ENCODE measurements at places on chromosomes 2 and 18.

DNA sequence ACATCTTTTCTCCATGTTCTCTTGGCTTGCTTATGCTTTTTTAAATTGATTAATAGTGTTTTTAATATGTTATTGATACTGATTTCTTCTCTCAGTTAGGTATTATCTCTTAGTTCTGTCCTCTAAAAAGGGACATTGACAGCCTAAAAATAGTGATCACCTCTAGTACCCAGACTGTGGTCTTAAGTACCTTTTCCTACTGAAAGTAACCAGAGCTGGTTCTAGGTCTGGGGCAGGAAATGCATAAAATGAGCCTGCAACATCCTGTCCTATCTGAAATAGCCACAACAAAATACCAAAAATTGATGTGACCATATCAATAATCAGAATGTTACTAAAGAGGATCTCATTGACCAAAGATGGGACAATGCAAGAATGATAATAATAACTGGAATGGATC lies 113.3 kb downstream of the DNAH6 start:
- DNase-seq = no peak

DNA sequence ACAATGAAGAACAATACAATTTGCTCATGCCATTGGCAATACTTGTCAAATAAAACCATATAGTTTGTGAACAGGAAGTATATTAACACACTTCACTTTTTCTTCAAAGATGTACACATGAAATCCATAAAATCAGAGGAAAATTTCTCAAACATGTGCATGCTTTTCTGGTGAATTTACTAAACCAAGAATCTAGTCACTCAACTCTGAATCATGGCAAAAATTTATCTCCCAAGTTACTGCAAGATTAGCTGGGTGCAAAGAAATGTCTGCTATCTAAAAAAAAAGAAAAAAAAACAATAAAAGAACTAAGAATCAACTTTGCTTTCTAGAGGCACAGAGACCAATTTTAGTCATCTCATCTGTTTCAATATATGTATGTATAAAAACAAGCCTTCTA lies 419.2 kb downstream of the NR4A2 start:
- no peak for DNase-seq

DNA sequence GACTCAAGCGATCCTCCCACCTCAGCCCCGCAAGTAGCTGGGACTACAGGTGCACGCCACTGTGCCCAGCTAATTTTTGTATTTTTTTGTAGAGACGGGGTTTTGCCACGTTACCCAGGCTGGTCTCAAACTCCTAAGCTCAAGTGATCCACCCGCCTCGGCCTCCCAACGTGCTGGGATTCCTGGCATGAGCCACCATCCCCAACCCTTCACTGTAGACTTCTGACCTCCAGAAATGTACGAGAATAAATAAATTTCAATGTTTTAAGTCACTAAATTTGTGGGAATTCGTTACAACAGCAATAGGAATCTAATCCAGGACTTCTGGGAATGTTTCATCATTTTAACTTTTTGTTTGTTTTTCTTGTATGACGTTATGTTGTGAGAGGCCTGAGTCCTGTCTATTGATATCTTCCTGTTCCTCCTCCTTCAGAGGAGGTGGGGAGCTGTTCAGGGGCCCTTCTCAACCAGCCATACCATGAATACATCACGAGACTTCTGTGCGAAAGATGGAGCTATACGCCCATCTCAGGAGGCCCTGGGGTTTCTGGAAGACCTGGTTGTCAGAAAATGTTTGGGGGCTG lies 40.0 kb downstream of the TEX44 start:
- no peak for DNase-seq

GRCh38 chr18:67359873-67360838 lies 156.4 kb downstream of the DSEL start:
- DNase-seq = no peak

DNA sequence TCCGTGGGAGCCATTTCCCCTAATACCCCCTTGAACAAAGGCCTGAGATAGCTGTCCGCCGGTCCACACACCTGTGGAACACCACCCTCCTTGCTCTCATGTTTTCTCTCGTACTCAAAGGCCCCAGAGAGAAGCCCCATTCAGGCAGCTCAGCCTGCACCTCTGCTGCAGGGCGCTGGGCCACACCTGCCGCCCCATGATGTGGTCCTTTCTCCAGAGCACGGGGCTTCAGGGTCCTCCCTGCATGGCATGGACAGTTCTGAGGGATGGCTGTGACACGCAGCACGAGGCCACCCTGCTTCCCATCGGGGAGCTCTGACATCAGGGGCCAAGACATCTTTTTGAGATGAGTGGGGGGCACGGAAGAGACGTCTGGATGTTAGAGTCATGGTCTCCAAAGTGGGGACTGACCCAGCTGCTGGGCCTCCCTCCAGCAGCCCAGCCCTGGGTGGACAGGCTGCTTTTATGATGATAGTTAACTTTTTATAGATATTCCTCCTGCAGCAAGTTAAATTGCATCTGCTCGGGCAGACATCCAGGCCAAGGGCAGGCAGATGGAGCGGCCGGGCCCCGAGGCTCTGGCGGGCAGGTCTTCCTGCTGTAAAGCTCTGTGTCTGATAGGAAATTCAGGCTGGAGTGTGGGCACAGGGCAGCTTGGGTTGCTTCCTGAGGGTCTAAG lies 56.7 kb downstream of the SDC1 start:
- no peak for DNase-seq

DNA sequence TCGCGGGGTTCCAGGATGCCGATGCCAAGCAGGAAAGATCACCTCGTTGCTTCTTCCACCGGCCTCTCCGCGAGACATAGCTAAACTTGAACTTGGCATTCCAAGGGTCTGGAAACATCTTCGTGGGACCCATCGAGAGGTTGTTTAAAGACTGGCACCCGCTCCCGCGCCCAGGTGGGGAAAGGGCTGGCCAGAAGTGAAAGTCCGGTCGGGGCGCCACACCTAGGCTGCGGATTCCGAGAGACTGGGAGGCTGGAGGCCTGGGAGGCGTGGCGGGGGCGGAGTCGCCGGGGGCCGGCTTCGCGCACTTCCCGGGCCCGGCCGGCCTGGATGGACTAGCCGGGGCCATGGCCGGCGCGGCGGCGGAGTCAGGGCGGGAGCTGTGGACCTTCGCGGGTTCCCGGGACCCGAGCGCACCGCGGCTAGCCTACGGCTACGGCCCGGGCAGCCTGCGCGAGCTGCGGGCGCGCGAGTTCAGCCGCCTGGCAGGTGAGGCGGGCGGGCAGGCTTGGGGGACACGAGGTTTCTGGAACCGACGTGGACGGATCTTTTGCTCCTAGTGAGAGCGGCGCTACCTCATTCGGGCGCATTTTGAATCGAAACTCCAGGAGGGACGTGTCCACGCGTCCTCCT lies at the start of gene MOCOS:
Gene MOCOS (plus strand): TSS at position 305 of the 633 bp plus-strand sequence. CDS start 43 bp downstream, at position 348.
- DNase-seq = peak; percentile 25

GRCh38 chr2:177402096-177402495 lies 9.5 kb downstream of the AGPS start:
- no peak for DNase-seq

GRCh38 chr2:85453571-85453970 lies 35.1 kb downstream of the SH2D6 start:
- DNase-seq = no peak

GRCh38 chr2:100427627-100428258 lies 10.3 kb upstream of the CHST10 start:
- DNase-seq = peak; percentile 50

- no peak for DNase-seq
Measured at GRCh38 chr18:62558015-62558663, 35.3 kb downstream of the ZCCHC2 start.

DNA sequence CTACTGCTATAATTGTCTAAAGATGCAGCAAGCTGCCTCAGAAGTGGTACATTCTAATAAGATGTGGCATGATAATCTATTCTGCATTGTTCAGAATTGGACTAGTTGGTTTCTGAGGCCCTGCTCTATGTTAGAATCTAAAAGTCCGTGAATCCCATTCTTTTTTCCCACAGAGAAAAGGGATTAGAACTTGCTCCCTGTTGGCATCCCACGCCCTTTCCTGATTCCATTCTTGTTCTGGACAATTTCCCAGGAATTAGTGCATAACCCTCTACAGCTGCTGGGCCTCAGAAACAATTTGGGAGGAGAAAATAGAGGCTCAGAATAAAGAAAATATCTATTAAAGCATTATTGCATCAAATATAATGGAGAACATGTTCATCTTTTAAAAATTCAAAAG lies 282.7 kb downstream of the NRXN1 start:
- no peak for DNase-seq

- no peak for DNase-seq
Measured at GRCh38 chr18:60066219-60066975, 166.6 kb downstream of the PMAIP1 start.

DNA sequence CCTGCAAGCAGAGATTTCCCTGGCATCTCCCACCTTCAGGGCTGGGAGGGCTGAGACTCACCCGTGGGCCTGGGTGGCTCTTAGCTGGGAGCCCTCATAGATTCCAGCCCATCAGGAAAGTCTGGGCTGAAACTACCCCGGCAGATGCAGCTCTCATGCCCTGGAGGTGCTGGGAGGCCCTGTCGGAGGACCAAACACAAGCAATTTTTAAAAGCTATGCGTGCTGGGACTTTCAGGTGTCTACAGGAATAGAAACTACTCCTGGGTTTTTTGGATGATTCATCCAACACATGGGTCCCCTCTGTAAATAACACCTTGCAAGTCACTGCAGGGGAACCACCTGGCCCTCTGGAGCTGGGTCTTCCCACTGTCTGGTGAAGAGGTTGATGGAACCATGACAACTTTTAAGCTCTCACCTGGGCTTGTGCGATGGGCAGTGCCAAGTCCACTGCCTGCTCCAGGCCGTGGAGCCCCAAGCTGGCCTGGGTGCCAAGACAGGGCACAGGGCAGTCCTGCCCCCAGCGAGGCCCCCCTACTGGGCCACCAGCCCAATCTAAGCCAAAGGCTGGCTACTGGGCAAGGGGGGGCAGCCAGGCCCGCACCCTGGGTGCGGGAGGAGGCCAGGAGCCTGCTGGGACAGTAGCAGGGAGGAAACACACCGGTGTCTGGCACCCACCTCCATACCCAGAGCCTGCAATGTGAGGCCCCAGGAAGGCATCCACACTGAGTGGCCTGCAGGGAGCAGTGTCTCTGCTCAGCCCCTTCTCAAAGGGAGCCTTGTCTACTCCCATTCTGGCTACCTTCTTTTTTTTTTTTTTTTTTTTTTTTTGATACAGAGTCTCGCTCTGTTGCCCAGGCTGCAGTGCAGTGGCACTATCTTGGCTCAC lies 1.1 kb upstream of the GPR55 start:
- no peak for DNase-seq

DNA sequence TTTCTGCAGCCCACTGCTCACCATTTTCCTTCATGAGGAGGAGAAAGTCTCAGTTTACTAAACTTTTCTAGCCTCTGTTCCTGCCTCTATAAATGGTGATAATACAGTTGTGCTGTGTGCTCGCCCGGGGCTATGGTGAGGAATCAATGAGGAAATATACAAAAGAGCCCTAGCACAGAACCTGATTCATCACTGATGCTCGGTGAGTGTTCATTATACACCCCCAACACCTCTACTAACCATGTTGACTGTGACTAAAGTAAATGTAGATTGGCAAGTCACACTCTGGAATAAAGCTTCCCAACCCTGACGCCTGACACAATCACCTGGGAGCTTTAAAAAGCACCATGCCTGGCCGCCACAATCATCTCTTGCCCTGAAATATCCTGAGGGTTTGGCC lies 118.8 kb upstream of the CYP1B1 start:
- DNase-seq = no peak

DNA sequence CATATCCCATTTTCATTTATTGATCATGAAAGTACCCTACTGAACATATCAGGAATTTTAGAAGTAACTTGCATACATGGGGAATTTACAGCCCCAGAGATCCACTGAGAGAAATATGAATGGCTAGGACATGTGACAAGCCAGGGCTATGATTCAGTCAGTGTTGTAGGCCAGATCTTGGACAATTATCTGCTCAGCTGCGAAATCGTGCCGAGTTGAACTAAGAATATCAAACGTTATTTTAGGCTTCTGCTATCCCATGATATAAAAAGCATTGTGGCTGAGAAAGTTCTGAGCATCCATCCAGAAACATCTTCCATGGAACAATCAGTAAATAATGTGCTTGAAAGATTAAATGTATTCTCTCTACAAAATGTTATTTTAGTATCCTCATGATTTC lies 85.7 kb upstream of the UNC80 start:
- DNase-seq = no peak

- no peak for DNase-seq
Measured at GRCh38 chr2:239229545-239230279, 171.1 kb downstream of the HDAC4 start.

GRCh38 chr2:29459445-29460179 lies 344.4 kb downstream of the CLIP4 start:
- no peak for DNase-seq

- no peak for DNase-seq
Measured at GRCh38 chr18:74579496-74580065, 18.1 kb upstream of the ZNF407 start.

- DNase-seq = no peak
Measured at GRCh38 chr2:207467716-207468347, 61.9 kb upstream of the CREB1 start.

DNA sequence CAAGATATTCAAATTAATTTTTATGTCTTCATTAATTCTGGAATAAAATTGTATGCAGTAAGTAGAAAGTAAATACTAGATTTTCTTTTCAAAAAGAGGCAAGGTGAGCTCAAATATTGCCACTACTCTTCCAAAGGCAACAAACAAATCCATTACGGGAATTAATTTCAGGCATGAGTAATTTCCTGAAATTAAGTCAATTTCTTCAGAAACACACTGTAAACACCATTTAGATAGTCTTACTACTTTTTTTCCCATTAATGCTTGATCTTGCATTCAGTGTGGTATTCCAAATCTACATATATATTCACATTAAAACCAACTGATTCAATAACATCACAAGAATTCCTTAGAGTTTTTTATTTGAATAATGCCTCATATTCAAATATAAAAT lies 1274.0 kb upstream of the CRIM1 start:
- no peak for DNase-seq

DNA sequence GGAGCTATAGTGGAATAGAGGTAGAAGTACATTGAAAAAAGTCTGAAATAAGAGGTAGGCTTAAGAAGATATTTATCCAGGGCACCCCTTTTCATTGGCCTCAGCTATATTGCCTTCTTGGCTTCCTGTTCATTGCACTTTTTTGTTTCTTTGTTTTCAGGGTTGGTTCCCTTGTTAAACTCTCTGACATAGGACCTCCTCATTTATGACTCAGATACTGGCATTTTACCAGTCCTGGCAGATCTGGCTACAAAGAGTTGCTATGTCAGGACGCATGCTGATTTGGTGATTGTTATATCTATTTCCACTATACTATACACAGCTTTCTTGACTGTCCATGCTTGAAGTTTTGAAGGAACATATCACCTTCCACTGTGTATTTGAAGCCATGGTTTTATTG lies 60.0 kb downstream of the GCA start:
- DNase-seq = no peak
